ENCODE measurements at places on chromosomes 6 and 20.

- peaks cover 4% of the 10 kb centered on the region for H3K36me3 ChIP-seq
- no peak overlapping the region for H3K27ac ChIP-seq
- H3K27me3 ChIP-seq = no peaks in the 10 kb centered on the region
- no peak for DNase-seq
- no peak overlapping the region for H3K4me3 ChIP-seq
Observed at GRCh38 chr6:155309150-155309549, 5.1 kb downstream of the TFB1M start.

DNA sequence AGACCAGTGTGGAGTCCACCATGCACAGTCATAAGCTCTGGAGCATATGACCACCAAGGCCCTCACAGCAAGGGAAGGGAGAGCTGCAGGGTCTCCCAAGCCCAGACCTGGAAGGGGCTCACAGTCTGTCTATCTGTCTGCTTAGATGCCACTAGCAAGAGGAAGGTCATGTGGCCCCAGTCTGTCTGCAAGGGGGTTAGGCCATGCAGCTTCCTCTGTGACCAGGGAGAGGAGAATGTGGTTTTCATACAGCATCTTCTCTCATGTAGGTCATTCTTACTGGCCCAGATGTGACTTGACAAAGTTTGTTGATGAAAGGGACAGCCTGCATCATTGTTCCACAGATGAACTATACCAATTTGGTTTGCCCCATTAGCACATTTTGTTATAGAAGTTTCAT lies 260.8 kb downstream of the FARS2 start:
- no peaks in the 10 kb centered on the region for H3K36me3 ChIP-seq
- DNase-seq = no peak
- H3K27me3 ChIP-seq = no peaks in the 10 kb centered on the region
- no peak overlapping the region for H3K27ac ChIP-seq
- no peak overlapping the region for H3K4me3 ChIP-seq

DNA sequence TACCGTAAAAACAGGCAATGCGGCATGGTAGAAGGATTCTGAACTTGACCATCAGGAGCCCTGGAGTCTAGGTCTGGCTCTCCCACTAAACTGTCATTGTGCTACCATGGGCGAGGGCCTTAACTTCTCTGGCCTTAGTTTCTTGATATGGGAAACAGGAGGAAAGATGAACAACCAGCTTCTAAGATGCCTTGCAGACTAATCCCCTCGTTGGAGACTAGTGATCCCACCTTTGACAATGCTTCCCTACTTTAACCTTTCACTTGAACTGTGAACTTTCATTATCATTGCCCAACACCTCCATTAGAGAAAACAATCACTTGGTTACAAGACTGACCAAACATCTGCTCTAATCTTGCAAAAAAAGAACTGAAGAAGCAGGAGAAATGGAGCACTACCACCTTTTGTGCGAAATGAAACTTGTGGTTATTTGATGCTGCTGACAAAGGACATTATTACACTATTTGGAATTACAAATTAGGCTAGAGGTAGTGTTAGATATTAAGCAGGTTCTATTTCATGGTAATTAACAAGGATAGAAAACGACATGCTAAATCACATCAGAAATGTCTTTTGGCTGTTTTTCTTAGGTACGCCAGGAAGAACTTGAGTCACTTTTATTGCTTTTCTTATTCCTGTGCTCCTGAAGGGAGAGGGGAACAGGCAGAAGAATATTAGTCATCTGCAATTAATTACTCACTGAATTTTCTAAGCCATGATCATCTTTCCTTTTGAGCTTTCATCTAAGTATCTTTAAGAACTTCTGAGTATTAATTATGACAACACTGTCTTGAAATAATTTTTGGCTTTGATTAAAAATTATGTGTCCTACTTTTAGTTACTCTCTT lies 39.1 kb upstream of the ARHGAP18 start:
- no peak overlapping the region for H3K4me3 ChIP-seq
- peak overlapping the region; percentile 37 for H3K27ac ChIP-seq
- peaks cover 29% of the 10 kb centered on the region for H3K4me1 ChIP-seq
- H3K36me3 ChIP-seq = no peaks in the 10 kb centered on the region
- no peaks in the 10 kb centered on the region for H3K27me3 ChIP-seq

DNA sequence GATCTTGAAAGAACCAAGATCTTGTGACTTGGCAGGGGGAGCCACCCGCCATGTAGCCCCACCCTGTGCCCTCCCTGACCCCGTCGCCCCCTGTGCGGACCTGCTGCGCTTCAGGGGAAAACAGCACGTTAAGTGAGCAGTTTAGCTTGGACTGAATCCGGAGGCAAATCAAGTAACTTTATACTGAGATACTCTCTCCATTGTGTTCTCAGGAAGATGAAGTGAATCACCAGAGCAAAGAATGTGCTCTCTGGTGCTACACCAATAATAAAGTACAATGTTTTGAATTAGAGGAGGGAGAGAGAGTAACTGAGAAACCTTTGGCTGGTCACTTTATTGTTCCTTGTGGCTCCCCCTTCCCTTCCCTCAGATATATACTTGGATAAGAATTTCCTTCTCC lies 83.4 kb downstream of the TXNDC5 start:
- no peaks in the 10 kb centered on the region for H3K27me3 ChIP-seq
- no peak overlapping the region for H3K4me3 ChIP-seq
- H3K36me3 ChIP-seq = no peaks in the 10 kb centered on the region
- no peaks in the 10 kb centered on the region for H3K4me1 ChIP-seq
- DNase-seq = no peak

- no peaks in the 10 kb centered on the region for H3K27me3 ChIP-seq
- no peak overlapping the region for H3K27ac ChIP-seq
- no peaks in the 10 kb centered on the region for H3K4me1 ChIP-seq
- H3K4me3 ChIP-seq = no peak overlapping the region
- no peak for DNase-seq
Observed at GRCh38 chr6:17062871-17063440, 38.9 kb upstream of the STMND1 start.

GRCh38 chr6:56752534-56752933 lies 109.8 kb upstream of the DST start:
- no peaks in the 10 kb centered on the region for H3K27me3 ChIP-seq
- H3K36me3 ChIP-seq = no peaks in the 10 kb centered on the region
- H3K4me1 ChIP-seq = peaks cover 68% of the 10 kb centered on the region
- H3K27ac ChIP-seq = peak overlapping the region; percentile 71

GRCh38 chr6:39076623-39077535 lies 28.3 kb downstream of the GLP1R start:
- H3K27me3 ChIP-seq = no peaks in the 10 kb centered on the region
- no peaks in the 10 kb centered on the region for H3K36me3 ChIP-seq
- no peak overlapping the region for H3K4me3 ChIP-seq

- no peaks in the 10 kb centered on the region for H3K27me3 ChIP-seq
- H3K4me1 ChIP-seq = peaks cover 8% of the 10 kb centered on the region
Observed at GRCh38 chr6:85865420-85866369, 223.0 kb upstream of the SYNCRIP start.

- no peak overlapping the region for H3K27ac ChIP-seq
- H3K4me1 ChIP-seq = no peaks in the 10 kb centered on the region
- H3K27me3 ChIP-seq = no peaks in the 10 kb centered on the region
- no peak overlapping the region for H3K4me3 ChIP-seq
Observed at GRCh38 chr6:115071962-115072361, 729.1 kb upstream of the HS3ST5 start.

- no peak overlapping the region for H3K4me3 ChIP-seq
- no peaks in the 10 kb centered on the region for H3K4me1 ChIP-seq
- H3K27me3 ChIP-seq = no peaks in the 10 kb centered on the region
- no peak overlapping the region for H3K27ac ChIP-seq
Observed at GRCh38 chr6:84635081-84635761, 129.2 kb downstream of the TBX18 start.

DNA sequence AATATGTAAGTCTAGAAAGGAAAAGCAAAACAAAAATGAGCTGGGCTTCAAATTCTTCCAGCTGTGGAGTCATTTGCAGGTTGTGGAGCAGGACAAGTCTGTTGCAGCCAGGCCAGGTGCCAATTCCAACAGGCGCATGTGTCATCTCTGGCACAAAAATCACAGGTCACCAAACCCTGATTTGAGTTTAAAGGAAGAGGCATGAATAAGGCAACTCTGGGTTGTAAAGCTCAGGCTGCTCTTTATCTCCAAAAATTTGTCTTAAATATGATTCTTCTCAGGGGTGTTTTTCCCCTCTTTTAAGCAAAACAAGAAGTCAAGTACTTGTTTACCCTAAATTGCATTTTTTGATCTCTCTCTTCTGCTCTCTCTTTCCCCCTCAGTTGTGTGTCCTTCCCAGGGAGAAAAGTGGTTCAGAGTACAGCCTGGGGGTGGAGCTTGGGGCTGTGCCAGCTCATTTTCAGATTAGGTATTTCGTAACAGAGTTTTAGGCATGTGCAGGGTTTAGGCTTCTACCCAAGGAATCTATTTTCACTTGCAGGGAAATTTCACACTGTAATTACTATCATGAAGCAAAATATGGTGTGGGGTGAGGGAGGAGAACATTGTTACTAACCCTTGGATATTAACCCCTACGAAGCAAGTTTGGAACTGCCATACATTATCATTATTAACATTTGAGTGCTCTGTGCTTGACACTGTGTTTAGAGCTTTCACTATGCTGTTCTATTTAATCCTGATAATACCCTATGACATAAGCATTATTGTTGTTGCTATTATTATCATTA lies 8.3 kb upstream of the NCOA3 start:
- peak; percentile 83 for DNase-seq
- H3K4me3 ChIP-seq = peak overlapping the region; percentile 46
- H3K4me1 ChIP-seq = peaks cover 25% of the 10 kb centered on the region
- peak overlapping the region; percentile 87 for H3K27ac ChIP-seq
- H3K36me3 ChIP-seq = no peaks in the 10 kb centered on the region

DNA sequence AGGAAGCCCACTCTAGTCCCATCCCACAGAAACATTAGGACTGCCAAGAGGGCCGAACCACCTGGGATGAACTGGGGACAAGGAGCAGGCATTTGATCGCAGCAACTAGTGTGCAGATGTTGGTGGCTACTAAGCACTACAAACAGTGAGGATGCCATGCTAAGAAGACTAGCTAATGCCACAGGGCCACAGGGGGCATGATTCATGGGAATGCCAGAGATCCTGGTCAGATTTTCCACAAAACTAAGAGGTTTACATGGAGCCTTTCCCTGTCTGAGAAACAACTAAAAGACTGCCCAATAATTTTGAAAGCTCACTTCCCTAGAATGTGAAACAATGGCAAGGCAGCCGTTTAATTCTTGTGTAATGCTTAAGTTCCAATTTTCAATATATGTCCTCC lies 375.9 kb upstream of the PTCHD4 start:
- H3K27me3 ChIP-seq = no peaks in the 10 kb centered on the region
- H3K4me1 ChIP-seq = no peaks in the 10 kb centered on the region
- H3K27ac ChIP-seq = no peak overlapping the region
- H3K4me3 ChIP-seq = no peak overlapping the region
- DNase-seq = no peak
- no peaks in the 10 kb centered on the region for H3K36me3 ChIP-seq

DNA sequence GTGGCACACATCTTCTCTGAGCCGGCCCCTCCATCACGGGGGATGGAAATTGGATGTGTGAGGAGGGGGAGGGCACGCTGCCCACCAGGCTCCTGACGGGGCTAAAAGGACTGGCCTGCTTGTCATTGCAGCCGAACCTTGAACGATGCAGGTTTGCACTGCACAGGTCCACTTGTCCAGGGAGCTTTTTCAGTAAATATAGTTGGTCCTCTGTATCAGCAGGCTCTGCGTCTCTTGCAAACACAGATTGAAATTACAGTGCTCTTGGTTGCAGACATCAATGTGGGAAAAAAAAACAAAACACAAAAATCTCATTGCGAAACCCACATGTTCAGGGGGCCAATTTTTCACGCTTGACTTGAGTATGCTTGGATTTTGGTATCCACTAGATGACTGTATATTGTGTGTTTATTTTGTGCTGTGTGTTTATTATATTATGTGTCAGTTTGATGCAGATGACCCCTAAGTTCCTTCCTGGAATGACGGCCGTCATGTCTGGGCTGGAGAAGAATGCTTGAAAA lies 29.2 kb downstream of the ERMARD start:
- H3K36me3 ChIP-seq = peaks cover 64% of the 10 kb centered on the region
- no peaks in the 10 kb centered on the region for H3K4me1 ChIP-seq
- DNase-seq = no peak

DNA sequence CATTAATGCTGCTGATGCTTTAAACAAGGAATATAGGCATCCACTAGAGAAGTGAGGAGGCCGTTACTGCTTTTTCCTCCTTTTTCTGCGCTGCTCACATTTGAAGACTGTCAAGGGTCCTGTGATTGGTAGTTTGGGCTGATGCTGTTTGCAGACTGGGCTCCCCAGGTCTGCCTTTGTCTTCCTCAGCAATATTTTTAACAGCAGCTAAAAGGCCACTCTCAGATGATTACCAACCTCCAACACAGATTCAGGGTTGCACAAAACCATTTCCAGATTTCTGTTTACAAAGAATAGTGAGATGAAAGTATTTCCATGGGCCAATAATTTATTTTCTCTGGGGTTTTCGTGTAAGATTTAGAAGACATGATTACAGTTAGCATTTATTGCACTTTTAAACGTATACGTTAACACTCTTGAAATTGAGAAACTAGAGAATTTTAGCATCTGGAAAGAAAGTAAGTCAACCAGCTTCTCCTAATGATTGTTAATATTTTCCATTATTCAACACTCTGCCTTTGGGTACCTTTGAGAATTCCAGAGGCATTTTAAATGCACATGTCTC lies 475.3 kb upstream of the SOX4 start:
- DNase-seq = no peak
- H3K27me3 ChIP-seq = no peaks in the 10 kb centered on the region
- H3K4me1 ChIP-seq = no peaks in the 10 kb centered on the region
- no peak overlapping the region for H3K4me3 ChIP-seq
- H3K27ac ChIP-seq = no peak overlapping the region
- H3K36me3 ChIP-seq = no peaks in the 10 kb centered on the region

- H3K4me3 ChIP-seq = no peak overlapping the region
- H3K27ac ChIP-seq = peak overlapping the region; percentile 81
- H3K27me3 ChIP-seq = no peaks in the 10 kb centered on the region
- peaks cover 12% of the 10 kb centered on the region for H3K4me1 ChIP-seq
- peak; percentile 63 for DNase-seq
- H3K36me3 ChIP-seq = no peaks in the 10 kb centered on the region
Observed at GRCh38 chr20:49399329-49399728, 83.1 kb downstream of the KCNB1 start.

- no peak overlapping the region for H3K4me3 ChIP-seq
- no peak for DNase-seq
- H3K27ac ChIP-seq = no peak overlapping the region
- no peaks in the 10 kb centered on the region for H3K27me3 ChIP-seq
- H3K4me1 ChIP-seq = peaks cover 86% of the 10 kb centered on the region
Observed at GRCh38 chr6:75397656-75398465, 95.7 kb downstream of the FILIP1 start.

Measured in psoas muscle (tissue), 8 donors.